ENCODE measurements at places on chromosomes 1 and 21.
A peak's percentile ranks its signal among the peaks of the same experiment; 100 is the strongest.

GRCh38 chr1:23384312-23385058 is 14.8 kb upstream of the ZNF436 start:
- DNase-seq: no peak

DNA sequence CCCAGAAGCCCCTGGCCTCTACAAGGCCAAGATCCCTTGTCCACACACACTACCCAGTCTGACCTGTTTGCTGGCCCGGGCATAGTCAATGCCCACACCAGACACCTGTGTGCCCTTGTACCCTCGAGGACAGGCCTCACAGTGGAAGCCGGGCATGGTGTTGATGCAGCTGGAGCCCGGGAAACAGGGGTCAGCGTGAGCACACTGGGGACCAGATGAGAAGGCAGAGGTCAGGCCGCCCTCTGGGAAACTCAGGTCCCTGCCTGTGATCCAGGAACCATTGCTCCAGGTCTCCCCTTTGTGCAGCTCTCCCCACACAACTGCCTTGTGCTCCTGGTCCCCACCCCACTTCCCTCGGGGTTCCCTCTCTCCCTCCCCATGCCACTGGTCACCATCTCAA is 5.5 kb downstream of the THBS3 start:
- no peak for DNase-seq

GRCh38 chr21:42032266-42032665 is 22.1 kb upstream of the ZBTB21 start:
- DNase-seq: no peak

DNA sequence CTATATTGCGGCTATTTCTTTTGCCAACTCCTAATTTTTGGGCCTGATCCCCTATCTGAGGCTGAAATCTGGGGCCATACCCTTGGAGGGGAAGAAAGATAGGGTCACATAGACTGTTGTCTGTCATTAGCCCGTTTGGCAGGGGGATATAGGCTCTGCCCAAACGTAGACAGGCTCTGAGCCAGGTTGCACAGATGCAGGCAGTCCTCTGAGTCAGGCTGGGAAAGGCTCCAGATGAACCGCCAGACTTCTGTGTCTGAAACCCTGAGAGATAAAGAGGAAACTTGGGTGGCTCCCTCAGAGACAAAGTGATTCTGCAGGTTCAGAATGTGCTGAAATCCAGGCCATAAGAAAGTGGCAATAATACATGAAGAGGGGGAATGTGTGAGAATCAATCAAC is 4.0 kb upstream of the CAP1 start:
- DNase-seq: peak; percentile 76

- DNase-seq: no peak
These were observed 253.5 kb upstream of the C1orf174 start for GRCh38 chr1:4153571-4153970.

GRCh38 chr1:235502601-235503402 is 1.4 kb downstream of the B3GALNT2 start:
- no peak for DNase-seq

DNA sequence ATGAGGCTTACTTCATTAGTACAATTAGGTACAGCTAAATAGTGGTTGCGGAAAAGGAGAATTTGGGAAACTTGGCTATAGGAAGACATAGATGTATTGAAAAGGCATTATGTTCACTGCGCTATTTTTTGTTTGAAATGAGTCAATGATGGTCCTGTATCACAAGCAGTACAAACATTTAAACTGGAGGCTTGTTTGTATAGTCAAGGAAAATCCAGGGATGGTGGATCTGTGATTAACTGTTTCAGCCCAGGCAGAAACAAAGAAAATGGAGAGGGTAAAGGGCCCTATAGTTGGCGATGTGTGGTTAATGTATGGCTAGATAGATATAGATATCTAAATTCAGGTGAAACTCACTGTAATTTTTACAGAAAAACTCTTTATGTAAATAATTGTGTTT is 79.9 kb downstream of the CLIC4 start:
- DNase-seq: no peak

- DNase-seq: peak; percentile 43
These were observed 1.4 kb downstream of the EIF4G3 start for GRCh38 chr1:21175324-21175669.

GRCh38 chr1:225343618-225344017 is 84.2 kb downstream of the LBR start:
- DNase-seq: no peak

GRCh38 chr1:198437332-198437731 is 103.1 kb downstream of the ATP6V1G3 start:
- DNase-seq: no peak

GRCh38 chr1:8516793-8517556 is 199.1 kb downstream of the SLC45A1 start:
- DNase-seq: no peak

GRCh38 chr1:55741516-55741915 is 526.4 kb upstream of the USP24 start:
- DNase-seq: no peak

DNA sequence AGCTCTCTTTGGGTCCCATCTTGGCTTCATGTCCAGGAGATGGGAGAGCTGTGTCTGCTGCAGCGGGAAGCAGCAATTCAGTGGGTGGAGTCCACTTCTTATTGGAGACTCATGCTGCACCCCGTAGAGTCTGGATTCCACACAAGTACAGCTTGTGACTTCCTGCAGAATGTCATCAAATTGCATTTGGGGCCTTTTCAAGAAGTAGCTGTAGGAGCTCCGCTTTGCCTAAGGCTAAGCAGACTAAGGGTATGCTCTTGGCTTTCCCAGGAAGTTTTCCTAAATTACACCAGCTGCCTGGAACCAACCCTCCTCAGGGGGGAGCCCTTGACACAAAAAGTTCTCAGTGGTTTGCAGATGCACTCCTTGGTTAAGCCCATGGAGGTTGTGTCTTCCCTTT is 5.7 kb upstream of the MOB3C start:
- DNase-seq: no peak

DNA sequence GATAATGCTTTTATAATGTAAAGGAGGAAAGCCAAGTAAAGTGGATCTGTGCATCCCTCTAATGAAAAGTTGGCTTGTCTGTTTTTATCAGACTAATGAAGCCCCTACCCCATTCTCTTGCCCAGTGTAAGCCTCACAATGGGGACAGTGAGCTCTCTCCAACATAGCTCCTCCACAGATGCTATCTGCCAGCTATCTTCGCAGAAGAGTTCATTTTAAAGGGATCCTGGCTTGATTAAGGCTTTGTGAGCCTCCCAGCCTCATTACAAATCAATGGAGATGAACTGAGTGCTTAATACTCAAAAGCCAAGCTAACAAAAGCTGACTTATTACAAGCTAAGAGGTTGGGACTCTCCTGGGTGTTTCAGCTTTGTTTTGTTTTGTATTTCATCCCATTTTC is 514.7 kb downstream of the NUF2 start:
- no peak for DNase-seq

GRCh38 chr1:98546319-98546718 is 115.2 kb upstream of the SNX7 start:
- no peak for DNase-seq

GRCh38 chr1:96550061-96550460 is 171.5 kb upstream of the PTBP2 start:
- DNase-seq: no peak

DNA sequence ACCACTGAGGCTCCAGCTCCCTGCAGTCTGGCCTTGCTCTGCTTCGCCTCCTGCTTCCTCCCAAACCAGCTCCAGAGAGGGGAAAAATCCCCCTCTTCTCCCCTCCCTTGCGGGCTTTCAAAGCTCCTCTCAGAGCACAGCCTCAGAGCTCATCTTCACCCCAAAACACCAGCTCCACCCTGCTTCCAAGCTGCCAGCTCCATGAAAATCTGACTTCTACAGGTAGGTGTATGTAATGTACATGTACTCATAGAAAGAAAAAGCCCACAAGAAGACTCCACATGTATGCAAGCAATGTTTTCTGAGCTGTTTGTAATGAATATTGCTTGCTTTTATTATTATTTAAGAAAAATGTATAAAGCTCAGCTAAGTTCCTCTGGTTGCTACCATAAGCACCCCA is 8.4 kb downstream of the SLC41A1 start:
- DNase-seq: no peak

DNA sequence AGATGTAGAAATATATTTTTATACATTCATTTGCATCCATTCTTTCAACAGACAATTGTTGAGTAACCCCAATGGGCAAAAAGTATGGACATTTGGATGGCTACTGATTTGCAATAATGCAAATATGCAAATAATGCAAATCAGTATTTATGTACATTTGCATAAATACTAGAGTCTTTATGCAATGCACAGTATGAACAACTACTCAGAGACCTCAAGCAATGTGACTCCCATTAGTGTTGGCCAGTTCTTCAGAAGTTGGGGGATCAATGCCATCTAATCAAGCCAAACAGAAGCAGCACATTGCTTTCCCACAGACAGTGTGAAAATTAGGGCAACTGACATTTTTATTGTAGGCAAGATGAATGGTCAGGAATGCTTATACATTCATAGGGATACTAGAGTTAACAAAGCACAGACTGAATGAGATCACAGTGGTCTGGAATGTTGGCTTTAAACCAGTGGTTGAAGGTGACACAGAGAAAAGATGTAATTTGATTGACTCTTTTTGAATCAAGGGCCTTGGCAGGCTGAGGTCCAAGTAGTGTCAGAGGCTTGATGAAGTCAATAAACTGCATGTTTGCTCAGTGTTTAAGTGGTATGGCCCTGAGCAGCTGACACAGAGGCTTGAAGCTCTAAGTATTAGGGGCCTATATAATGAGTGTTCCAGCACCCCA is 256.6 kb downstream of the CTH start:
- no peak for DNase-seq

- no peak for DNase-seq
These were observed 13.3 kb upstream of the EIF4G3 start for GRCh38 chr1:21189906-21190500.

GRCh38 chr1:45968941-45969666 is 163.3 kb downstream of the PIK3R3 start:
- DNase-seq: no peak

GRCh38 chr1:167431909-167432650 is 86.2 kb downstream of the CD247 start:
- no peak for DNase-seq

DNA sequence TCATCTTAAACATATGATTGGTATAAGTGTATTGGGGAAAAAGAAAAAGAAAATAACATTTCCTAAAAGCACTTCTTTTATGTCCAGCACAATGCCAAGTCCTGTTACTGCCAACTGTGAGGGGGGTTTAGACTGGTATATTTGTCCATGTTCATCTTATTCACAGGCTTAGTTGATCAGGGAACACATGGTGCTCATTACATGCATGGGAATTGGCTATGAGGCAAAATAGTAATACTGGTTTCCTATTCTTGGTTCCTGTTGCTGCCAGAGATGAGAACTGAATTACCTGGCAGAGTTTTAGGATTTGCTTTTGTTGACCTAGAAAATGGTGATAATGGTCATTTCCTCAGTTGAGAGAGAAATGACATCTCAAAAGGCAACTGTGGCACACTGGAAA is 398.8 kb downstream of the DUSP10 start:
- no peak for DNase-seq

DNA sequence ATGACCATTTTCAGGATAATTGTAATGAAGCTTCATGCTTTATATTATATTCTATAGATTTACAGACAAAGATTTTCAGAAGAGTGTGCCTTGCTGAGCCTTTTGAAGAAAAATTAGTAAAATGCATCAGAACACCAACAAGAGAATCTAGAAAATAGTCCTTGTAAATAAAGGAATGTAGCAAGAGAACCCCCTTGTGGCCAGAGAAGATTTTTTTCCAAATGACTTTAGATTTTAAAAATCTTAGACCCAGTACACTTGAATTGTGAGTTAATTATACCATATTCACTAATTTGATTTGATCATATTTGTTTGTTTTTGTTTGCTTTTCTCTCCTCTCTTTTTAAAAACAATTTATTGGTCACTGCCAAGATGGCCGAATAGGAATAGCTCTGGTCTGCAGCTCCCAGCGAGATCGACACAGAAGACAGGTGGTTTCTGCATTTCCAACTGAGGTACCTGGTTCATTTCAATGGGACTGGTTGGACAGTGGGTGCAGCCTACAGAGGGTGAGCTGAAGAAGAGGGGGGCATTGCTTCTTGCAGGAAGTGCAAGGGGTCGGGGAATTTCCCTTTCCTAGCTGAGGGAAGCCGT is 12.8 kb upstream of the IFI44L start:
- DNase-seq: no peak

GRCh38 chr1:32246888-32247273 is at the start of gene FAM167B:
FAM167B (plus strand) TSS chr1:32247222; CDS start chr1:32247422, 200 bp downstream.
- peak; percentile 41 for DNase-seq

GRCh38 chr1:220300442-220301121 is 28.3 kb upstream of the RAB3GAP2 start:
- peak; percentile 67 for DNase-seq

- peak; percentile 46 for DNase-seq
These were observed 22.4 kb upstream of the SYNC start for GRCh38 chr1:32724678-32725614.

DNA sequence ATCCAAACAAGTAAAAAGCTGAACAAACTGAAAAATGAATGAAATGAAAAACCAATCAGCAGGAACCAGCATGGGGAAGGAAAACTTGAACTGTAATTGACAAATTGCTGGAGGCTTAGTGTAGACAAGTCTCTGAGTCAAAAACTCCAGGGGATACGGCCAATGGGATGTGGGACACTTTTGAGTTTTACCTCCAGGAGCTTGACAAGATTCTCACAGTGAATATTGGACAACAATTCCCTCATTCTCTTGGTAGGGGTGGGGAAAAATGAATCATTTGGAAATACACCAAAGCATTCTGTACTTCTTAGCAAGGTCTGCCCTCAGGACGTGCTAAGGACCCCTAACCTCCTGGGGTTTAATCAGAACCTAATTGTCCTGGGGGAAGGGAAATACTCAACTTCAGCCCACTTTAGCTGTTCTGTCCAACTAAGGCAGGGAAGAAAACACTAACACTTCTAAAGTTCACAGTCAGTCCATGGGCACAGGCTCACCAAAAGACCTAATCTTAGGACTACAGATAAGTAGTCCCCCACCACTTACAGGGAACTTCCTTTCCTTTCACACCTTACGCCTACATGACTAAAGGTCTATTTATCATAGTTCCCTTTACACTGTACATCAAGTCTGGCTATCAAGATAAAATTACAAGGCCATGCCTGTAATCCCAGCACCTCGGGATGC is 60.7 kb upstream of the CDC42BPA start:
- DNase-seq: no peak

DNA sequence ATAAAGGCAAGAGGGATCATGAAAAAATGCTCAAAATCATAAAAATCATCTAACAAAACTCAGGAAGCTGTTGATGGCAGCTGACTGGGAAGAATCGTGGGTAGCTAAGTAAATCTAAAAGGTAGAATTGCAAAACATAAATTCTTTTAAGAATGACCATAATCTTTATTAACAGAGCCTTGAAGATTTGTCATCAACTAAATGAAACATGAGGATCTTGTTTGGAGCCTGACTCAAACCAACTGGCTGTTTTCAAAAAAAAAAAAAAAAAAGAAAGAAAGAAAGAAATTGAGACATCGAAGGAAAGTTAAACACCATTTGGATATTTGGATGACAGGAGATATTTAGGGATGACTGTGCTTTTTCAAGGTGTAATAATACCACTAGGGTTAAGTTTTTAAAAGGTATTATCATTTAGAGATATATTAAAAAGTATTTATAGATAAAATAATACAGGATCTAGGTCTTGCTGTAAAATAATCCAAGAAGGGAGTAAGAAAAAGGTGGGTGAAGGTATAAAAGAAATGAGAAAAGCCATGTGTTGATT is 48.6 kb downstream of the CD34 start:
- no peak for DNase-seq

- no peak for DNase-seq
These were observed 35.9 kb downstream of the PIK3R3 start for GRCh38 chr1:46096269-46097148.
